ENCODE measurements at places on chromosomes 5 and 9.
A peak's percentile ranks its signal among the peaks of the same experiment; 100 is the strongest.

GRCh38 chr5:93884254-93884653 lies 142.9 kb upstream of the POU5F2 start:
- no peak for DNase-seq

DNA sequence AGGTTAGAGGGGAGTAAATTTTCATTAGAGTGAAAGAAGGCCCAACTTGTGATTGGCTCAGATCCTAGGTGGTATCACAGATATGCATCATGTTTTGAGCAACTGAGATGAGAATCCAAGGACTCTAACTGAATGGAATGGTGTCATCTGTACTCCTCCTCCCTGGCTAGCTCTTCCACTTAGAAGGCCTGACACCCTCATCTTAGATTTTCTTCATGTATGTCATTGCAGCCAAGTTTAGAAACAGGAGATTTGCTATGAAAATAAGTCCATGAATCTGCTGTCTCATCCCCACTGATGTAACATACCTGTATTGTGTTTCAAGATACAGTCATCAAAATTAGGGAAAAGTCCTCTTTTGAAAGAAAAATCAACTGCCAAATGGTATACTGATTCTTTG lies 54.4 kb downstream of the ITGA1 start:
- DNase-seq: no peak

DNA sequence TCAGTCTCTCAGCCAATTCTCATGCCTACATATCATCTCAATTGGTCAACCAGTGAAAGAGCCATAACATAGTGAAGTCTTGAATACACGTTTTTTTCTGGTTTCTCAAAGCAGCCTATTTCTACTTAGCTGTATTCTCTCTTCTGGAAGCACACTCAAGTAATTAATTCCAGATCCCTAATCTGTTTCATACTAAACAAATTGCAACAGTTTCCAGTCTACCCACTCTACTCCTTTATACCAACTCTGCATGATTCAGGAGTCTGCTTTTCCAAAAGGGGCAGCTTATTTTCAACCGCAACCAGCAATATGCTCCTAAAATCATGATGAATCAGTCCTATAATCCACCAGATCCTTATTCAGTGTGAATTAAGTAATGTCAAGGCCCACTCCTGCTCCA lies 211.7 kb downstream of the TLE1 start:
- no peak for DNase-seq

DNA sequence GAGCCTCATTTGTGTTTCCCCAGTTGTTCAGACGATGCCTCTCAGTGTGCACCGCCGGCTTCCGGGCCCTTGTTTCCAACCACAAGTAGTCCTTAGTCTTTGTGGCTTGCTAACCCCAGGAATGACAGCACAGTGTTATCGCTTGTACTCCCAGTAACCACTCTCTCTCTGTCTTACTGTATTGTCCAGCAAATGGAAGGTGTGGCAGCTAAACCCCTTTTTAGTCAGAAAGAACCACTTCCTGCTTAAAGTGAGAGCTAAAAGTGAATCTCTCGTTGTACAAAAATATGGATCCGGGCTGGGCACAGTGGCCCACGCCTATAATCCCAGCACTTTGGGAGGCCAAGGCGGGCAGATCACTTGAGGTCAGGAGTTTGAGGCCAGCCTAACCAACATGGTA lies 61.3 kb downstream of the ENC1 start:
- peak; percentile 21 for DNase-seq

DNA sequence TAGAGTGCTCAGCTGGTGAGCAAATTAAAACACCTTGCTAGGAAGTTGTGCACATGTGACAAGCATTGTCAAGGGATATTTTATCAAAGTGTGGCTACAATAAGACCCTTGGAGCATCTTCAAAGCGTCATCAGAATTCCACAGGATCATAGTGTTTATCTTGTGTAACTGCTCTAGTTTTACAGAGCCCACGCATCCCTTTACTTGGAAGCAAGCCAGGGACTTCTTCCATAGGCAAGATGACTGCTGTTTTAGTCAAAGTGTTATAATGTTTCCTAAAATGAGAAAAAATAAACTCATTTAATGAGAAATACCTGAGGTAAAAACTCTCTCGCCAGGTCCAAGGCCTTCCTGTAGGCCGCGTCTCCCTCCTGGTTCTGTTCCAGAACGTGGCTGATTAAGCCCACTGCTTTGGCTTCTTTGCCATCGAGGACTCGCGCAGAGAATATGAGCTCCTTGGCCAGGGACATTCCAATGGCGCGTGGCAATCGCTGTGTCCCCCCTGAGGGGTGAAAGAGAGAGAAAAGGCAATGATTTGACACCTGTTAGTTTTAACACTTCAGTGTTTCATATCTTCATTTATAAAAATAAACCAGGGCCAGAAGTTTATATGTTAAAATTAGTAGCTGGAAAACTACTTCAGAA lies 141.1 kb downstream of the AUH start:
- no peak for DNase-seq

DNA sequence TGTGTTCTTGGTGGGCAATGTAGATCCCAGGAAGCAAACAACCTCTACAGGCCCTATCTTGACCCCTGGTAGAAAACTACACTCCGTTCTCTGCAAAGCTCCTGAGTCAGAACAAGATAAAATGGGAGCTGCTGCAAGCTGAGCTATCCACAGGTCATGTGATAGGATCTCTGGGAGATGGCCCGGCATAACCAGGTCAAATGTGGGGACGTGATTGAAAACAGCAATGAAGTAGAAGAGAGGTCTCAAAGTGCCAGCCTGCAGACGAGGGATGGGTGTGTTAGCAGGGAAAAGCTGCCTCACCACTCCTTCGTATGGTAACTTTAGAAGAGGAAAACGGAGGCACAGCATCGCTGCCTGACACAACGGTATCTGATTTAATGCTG lies 25.0 kb downstream of the NRG2 start:
- DNase-seq: no peak

DNA sequence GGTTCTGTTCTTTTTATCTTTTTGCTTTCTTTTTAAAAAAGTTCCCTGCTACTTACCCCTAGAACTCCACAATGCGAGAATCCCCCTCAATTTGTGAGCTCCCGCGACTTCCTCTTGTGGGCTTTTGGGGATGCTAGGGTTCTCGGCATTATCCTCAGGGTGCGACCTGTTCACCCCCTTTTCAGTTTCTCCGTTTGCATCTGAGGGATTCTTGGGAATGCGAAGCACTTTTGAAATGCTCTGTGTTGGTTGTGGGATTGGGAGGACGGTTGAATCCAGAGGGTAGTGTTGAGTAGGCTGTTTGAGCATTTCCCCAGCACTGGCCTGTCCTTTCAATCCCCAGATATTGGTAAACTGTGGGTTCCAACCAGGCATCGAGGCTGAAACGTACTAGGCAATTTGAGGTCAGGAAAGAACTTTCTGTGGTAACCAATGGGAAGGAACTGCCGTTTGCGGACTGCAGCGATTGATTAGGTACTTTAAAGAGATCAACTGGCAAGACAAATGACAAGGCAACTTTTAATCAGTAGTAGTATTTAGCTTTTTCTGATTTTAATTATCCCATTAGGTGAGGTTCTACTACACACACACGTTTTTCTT lies 415 bp downstream of the XRCC4 start:
- DNase-seq: no peak

DNA sequence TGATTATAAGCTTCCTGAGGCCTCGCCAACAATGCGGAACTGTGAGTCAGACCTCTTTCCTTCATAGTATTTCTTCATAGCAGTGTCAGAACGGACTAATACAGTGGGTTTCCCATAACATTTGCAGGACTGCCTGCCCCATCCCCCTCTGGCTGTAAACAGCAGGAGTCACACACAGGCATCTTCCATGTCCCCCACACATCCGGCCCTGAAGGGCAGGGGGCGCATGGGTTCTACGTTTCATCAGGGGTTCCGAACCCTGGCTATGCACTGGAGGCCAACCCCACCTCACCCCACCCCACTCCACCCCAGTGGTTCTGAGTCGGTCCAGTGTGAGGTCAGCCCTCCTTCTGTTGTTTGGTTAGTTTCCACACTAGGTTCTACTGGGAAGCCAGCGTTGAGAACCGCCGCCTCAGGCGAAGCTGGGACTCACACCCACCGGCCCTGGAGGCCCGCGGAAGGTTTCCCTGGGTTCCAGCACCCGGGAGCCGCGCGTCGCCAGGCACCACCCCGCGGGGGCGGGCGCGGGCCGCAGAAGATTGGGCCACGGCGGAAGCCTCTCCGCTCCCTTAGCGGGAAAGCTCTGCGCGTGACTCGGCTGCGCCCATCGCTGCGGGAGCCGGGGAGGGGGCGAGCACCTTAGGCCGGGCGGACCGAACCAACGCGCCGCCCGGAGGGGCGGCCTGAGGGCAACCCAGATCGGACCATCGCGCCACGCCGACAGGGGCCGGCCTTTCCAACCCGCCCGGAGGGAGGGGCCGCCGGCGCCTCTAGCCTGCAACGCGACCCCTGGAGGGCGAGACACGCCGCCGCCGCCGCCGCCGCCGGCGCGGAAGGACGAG lies at the start of gene RUSC2:
Gene RUSC2, plus strand, starts transcription at position 799 of the 842 bp plus-strand sequence. CDS start 56,411 bp downstream, outside the sequence.
- peak; percentile 10 for DNase-seq

DNA sequence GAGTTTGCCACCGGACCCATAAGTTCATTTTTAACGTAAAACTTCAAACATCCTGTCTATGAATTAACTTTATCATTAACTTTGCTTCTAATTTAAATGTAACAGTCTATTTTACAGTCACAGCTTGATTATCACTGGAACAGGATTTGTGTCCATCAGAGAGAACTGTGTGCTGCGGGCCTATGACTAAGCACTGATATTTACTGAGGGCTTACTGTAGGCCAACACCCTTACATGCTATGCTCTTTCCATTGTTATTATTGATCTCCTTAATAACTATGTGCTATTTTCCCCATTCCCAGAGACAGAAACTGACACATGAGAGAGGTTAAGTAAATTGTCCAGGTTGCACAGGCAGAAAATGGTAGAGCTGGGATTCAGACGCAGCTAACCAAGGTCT lies 24.0 kb upstream of the GPR151 start:
- DNase-seq: no peak

- DNase-seq: no peak
These were observed 225.8 kb downstream of the ADAMTSL1 start for GRCh38 chr9:18699764-18700163.

DNA sequence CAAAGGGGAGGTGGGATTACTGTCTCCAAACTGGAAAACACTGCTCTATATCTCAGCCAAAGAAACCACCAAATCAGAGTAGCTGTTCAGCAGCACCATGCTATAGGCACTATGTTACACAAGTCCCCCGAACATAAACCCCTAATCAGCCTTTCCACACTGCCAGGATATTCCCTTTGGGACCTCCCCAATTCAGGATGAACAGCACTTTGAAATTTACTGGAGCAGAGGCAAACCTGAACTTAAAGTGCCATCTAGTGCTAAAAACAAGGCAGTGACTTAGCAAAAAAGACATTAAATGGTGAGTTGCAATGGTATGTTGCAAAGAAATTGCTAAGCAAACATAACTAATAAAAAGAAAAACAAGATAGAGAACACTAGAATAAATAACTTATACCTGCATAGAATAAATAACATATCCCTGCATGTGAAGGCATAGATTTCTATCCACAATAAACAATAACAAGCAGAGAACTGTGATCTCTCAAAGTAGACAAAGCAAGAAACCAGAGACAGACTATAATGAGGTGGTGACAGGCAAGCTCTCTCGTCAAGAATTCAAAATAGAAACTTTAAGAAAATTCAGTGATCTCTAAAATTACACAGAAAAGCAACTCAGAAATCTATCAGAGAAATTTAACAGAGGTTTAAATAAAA lies 584.4 kb upstream of the ACO1 start:
- DNase-seq: no peak

DNA sequence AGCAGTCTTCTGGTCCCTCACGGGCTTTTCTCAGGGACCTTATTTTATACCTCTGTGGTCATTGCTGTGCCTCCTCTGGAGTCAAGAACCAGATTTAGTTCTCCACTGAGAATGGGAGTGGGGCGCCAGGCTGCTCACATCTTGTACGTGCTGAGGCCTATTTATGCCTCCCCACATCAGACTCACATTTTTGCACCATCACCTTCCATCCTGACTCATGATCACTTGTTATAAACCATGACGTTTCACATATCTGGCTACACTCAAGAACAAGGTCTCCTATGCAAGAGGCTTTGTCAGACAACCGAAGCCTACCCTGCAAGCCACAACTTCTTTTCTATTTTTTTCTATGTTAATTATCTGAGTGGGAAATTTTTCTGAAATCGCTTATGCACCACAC lies 10.7 kb downstream of the PRUNE2 start:
- DNase-seq: no peak

GRCh38 chr5:149667829-149668330 lies 62.2 kb upstream of the PPARGC1B start:
- DNase-seq: no peak

GRCh38 chr5:32298059-32298415 lies 14.7 kb downstream of the MTMR12 start:
- no peak for DNase-seq

- no peak for DNase-seq
These were observed 690.1 kb upstream of the COX7C start for GRCh38 chr5:85927632-85928031.

GRCh38 chr5:66958201-66958979 lies 238.2 kb downstream of the CD180 start:
- no peak for DNase-seq

- DNase-seq: no peak
These were observed 233.2 kb downstream of the SPATA31A1 start for GRCh38 chr9:39588500-39589137.

DNA sequence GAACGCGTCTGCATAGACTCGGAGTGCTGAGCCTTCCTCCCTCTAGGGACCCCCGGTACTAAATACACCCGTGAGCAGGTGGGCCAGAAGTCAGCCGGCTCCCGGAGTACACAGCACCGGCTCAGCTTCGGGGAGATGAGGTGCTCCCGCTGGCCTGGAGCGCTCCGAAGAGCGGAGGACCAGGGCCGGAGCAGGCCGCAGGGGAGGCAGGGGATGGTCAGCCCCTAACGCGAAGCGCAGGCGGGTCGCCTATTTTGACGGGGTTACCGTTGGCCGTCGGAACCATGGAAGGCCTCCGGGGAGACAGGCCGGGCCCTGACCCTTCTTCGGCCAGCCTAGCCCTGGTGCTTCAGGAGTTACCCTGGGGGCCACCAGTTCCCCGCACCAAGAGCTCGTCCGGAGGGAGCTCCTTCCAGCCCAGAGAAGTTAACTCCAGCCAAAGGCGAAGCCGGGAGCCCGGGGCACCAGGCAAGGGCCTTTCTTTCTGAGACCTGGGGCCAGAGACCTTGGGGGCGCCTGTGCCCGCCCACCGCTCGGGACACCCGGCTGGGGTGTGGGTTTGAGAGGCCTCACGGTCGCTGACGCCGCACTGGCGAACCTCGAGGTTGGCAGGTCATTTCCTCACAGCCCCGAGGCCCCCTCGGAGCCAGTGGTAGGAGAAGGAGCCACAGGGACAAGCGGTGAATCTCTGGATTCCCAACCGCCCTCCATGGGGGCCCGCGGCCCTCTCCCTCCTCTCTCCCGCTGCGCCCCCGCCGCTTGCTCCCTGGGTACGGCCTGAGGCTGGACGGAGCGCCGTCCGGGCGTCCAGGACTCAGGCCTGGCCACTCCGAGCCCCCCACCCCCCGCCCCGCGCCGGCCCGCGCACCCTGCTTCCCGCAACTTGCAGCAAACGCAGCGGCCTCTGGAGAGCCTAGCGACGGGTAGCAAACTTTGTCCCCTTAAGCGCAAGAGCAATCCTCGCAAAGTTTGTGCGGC lies 3.4 kb upstream of the IRX4 start:
- no peak for DNase-seq
